Activated CD4-positive, alpha-beta memory T cell treated with anti-CD3 and anti-CD28 coated beads for 36 hours (primary cell): ENCODE measurements at places on chromosomes 6 and 20. TPM values are rescaled to one million over a fixed set of nuclear protein-coding genes. Genes with fewer than 3 reads are reported as not detected.

Gene CSNK2A1
- 155 TPM for total RNA-seq

GRCh38 chr6:43307451-43308100, 1.1 kb downstream of the CRIP3 start:
- DNase-seq: no peak

Gene ABHD16B
- not detected for total RNA-seq

DNA sequence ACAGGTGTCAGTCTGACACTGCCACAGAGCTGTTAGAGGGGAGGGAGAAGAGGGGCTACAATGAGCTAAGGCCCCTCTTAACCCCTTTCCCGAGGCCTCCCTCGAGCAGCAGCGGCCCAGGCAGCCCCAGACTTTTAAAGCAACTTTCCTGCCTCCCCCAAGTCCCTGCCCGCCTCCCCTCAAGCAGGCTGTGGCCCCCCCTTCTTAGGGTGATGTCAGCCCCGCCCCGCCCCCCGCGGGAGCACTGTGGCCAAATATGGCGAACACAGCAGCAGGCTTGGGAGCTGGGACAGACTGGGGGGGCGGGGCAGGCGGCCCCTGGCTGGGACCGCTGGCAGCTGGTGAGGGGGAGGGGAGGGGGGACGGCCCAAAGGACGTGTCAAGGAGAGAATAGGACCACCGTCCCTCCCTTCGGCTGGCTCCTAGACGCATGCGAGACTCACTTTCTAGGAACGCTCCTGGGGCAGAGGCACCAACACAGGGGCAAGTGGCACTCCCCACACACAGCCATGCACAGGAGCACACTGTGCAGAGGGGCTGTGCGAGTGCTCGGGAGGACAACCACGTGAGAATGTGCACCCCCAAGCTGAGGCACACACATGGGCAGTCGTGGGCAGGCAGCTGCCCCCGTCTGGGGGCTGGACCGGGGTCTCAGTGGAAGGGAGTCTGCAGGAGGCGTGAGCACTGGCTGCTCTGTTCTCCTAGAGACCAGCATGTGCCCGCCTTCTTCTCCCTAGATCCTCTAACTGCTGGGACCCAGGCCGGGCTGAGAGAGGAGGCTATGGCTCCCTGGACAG, 6.7 kb downstream of the TEAD3 start:
- DNase-seq: no peak

Gene RGS17
- total RNA-seq: not detected

GRCh38 chr6:146886587-146887446, 288.0 kb downstream of the ADGB start:
- no peak for DNase-seq

Gene NKAIN4
- total RNA-seq: not detected

DNA sequence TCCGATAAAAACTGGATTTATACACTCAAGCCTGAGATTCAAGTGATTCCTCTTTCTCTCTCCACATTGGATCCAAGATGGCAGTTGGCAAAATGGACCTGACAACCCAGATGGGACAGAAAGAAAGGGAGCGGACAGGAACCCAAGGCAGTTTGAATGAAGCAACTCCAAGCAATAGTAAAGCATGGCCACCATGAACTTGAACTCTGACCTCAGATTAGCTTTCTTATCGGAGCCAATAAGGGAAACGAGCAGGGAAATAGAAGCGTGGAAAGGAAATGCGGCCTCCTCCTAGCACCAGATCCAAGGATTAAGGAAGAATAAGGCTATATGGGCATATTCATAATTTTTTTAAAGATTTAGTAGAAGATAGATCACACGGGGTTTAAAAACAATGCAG, 213.4 kb upstream of the RIN2 start:
- DNase-seq: no peak

GRCh38 chr6:87586371-87587077, 3.3 kb downstream of the RARS2 start:
- no peak for DNase-seq

Gene RALGAPA2
- total RNA-seq: 16.6 TPM

- DNase-seq: no peak
Observed at GRCh38 chr6:80667006-80667405, 560.5 kb downstream of the BCKDHB start.

GRCh38 chr6:169362501-169363121, 109.0 kb upstream of the THBS2 start:
- no peak for DNase-seq

GRCh38 chr6:169898788-169899480, 147.5 kb downstream of the ERMARD start:
- no peak for DNase-seq

- no peak for DNase-seq
Observed at GRCh38 chr6:99822741-99823512, 171.1 kb downstream of the MCHR2 start.

DNA sequence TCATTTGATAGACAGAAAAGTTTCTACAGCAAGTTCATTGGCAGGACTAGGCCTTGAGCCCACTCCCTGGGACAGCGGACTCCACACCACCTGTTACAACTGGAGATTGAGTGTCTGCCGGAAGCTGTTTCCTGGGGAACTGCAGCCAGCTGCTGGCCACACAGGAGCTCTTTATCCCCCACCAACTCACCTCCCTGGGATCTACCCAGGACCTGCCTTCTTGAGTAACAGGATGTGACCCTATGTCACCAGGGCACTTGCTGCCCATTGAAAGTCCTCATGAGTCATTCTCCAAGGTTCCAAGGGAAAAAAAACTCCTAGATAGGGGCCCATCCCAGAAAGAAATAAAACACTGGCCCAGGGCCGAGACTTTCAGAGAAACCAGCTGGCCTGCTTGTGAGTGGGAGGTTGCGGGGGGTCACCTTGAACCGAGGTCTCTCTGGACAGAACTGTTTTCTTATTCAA, 37.4 kb upstream of the SLC9A8 start:
- DNase-seq: no peak

DNA sequence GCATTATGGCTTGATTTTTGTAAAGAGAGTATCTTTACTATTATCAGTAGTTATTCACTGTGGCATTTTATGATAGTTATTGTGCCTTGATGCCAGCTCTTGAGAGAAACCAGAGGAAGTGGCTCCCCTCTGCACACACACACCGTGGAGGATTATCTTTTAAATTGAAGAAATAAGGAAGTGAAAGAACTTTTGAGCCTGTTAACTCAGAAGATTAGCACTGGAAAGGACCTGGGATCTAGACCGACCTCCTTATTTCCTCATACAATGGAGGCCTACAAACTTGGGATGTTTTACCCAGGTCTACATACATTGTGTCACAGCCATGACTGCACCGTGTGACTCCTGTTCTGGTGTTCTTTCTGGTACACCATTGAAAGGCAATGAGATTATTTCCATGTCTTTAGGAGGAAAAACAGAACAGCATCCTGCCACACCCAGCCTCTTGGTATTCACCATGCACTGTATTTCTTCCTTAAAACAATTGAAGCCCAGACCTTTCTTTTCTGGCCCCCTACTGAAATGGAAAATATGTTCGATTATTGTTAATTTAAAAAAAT, 40.6 kb downstream of the HECA start:
- no peak for DNase-seq

Gene OVOL2
- total RNA-seq: not detected

DNA sequence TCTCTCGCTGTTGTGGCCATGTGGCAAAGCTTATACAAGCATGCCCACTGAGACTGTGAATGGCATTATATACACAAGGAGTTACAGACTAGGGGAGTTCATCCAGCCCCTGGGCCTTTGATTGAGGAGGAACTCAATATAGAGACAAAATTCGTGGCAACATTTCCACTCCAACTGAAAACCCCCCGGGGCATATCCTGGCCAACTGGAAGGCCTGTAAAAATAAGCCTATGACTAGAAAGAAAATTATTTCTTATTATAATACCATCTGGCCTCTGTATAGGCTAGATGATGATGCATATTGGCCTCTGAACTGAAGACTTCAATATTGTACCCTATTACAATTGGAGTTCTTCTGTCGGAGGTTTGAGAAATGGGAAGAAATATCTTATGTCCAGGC, 175.5 kb upstream of the GJE1 start:
- DNase-seq: no peak

Gene ADGRG6
- 0.55 TPM for total RNA-seq

GRCh38 chr6:166626177-166627032, 646 bp downstream of the RPS6KA2 start:
- DNase-seq: peak; percentile 33

DNA sequence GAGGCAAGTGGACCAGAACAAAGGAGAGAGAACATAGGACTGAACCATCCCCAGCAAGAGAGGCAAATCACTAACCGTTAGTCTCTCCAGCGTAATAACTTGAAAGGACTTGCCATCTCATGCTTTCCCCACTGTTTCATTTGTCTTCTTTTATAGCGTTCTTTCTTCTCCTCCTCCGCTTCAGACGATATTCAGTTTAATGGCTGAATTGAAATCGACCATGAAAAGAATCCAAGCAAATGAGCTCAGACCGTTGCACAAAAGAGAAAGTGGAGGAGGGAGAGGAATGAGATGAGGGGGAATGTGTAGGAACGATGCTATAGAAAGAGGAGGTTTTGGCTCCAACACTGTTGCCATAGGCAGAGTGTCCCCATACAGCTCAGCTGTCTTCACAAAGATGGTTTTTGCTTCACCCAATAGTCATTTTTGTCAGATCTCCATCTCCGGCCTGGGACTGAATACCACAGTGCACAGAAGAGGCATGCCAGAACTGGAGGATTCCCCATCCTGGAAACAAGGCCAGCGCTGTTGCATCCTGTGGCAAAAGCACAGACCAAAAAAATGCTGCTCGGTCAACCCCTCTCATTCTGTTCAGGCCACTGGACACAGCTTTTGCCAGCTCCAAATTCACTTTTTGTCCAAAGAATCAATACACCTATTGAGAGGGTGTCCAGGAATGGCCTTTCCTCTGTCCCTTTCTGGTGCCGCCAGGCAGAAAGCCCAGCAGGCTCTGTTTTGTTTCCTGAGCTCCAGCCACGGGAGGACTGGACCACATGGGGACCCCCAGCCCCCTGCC, 176.1 kb downstream of the ID4 start:
- no peak for DNase-seq

Gene ACTL10
- total RNA-seq: 2.3 TPM

GRCh38 chr20:55596431-55596830, 408.9 kb downstream of the CBLN4 start:
- no peak for DNase-seq

DNA sequence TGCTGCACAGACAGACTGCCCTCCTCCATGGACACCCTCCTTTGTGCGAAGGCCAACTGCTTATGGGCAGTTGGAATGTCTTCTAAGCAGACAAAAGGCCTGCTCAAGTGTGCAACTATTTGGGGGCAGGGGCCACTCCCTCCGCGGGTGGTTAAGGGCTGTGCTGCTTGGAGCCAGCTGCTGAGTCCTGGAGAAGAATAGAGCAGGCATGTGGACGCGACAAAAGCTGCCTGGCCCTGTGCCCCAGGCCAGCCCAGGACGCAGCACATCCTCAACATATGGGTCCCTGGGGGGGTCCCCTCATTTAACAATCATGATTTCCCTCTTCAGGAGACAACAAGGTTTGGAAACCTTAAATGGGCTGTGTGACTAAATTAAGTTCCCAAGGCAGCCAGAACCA, 45.5 kb upstream of the ENTPD6 start:
- DNase-seq: no peak

DNA sequence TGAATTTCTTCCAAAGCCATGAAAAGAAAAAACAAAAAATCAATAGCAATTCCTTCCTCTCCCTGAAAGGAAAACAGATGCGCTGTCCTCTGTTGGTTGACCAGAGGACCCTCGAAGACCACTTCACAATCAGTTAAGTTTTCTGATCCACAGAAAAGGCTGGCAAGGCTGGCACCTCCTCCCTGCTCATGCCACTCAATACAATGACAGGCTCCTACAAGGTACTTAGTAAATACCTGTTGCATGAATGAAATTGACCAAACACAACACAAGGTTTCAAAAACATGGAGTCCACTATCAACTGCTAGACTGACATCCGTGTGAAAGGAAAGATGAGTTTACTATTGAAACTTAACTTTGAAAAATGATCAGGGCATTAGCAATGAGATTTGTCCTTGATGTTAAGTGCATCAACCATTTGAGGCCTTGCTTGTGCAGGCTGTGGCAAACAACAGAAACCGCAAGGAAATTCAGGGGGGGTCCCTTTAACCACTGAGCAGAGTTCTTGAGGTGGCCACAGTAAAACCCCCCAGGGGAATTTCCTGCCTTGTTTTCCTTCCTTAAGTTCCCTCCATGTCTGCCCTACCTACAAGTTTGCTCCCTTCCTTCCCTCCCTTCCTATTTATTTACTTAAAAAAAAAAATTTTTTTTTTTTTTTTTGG, 27.9 kb upstream of the RTF2 start:
- peak; percentile 83 for DNase-seq

GRCh38 chr6:42022755-42023384, 27.5 kb upstream of the TAF8 start:
- peak; percentile 56 for DNase-seq

GRCh38 chr20:62561948-62562347, 80.4 kb upstream of the SLCO4A1 start:
- no peak for DNase-seq

- DNase-seq: no peak
Observed at GRCh38 chr6:151073146-151073545, 166.6 kb upstream of the AKAP12 start.

DNA sequence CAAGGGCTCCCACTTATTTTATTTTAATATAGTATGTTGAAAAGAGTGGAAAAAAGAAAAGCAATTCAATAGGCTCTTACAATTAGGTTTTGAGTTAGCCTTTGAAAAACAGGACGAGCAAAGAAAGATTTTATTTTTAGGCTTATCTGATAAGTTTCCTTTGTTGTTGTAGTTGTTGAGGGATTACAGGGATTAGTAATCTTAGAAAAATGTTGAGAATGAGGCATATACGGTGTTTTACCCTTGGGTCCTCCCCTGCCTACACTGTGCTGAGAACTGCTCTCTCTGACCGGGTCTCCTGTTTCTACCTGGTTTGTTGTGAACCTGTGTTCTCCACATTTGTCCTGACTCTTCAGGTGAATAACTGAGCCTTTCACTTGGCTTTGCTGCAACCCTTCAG, 16.7 kb downstream of the TRAPPC3L start:
- DNase-seq: no peak

DNA sequence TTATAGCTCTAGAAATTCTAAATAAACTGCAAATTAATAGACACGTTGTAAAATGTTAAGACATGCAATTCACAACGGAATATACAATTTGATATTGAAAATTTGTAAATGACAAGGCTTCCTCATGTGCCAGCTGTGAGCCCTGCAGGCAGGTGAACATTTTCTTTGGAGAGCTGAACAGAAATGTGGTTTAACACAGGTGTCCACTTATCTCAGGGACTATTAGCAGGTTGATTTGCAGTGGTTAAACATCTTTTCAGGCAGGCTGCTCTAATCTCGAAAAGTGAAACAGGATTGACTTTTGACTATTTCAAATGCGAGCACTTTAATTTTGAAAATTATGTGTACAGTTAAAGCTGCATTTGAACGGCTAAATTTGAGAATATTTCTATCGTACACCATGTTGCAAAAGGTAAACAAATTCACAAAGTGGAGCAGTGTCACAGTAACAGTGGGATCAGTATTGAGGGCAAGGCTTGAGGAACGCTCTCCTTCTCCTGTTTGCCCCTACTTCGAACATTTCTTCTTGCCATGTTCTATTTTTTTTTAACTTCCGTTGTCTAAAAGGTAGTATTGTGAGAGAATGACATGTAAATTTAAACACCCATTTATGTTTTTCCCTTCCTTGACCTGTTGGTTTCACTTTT, 210.8 kb downstream of the CDKAL1 start:
- no peak for DNase-seq

Gene HLA-DQA1
- total RNA-seq: 0.97 TPM
